ENCODE measurements at places on chromosomes 3 and 15. TPM values are rescaled to one million over a fixed set of nuclear protein-coding genes. Genes with fewer than 3 reads are reported as not detected.

DNA sequence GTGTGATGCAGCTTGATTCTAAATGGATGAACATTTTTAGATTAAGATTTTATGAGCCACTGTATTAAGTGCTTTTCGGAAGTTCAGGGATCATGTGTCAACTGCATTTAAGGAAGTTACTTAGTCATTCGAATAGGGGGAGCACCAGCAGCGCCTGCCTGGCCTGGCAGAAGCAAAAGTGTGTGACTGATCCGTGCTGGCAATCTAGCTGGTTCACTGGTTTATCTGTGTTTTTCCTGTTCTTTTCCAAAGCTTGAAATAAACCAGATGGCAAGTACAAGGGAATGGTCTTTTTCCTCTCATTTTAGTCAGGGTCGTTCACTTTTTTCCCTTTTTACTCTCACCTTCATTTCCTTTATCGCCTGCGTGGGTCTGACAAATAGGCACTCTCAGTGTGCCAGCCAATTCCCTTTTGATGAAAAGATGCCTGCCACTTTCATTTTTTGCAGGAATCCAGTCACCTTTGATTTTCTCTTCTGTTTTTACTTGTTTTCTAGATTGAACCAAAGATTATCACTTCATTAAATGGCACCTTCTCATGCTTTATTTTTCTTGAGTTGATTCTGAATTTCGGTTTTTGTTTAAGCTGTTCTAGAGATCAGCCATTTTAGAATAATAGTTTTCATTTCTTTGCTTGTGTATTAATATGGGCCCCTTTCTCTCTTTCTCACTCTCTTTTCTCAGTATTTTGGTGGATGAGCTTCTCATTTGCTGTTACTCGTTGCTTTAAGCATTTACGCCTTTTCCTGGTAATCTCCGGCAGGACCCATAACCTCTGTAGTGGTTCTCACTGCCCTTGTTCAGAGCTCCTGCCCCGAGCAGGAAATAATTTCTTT lies 2.8 kb downstream of the ABHD2 start:
- DNase-seq = peak; percentile 73

FGF7 gene
- total RNA-seq = 99.0 TPM

GRCh38 chr15:60397772-60398445 lies at the start of gene ANXA2:
Gene ANXA2, minus strand, starts transcription at chr15:60397986. Its CDS starts 11,911 bp downstream, at chr15:60386075.
- DNase-seq = peak; percentile 86

DNA sequence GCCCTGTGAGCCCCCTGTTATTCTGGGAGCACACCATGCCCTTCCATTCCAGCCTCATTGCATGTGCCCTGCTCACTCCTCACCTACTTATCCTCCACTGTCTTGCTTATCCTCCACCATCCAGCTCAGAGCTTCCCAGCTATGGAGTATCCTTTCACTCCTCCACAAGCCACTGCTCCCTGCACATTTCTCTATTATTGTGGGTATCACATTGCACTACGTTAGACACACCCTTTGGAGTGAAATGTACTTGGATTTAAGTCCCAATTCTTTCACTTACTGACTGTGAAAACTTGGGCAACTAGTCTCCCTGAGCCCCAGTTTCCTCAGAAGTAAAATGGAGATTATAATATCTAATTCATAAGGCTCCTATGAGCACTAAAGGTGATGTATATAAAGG lies 4.3 kb downstream of the MASP1 start:
- no peak for DNase-seq

SLC51B gene
- total RNA-seq = 0.37 TPM

IGF1R gene
- total RNA-seq = 46.9 TPM

DNA sequence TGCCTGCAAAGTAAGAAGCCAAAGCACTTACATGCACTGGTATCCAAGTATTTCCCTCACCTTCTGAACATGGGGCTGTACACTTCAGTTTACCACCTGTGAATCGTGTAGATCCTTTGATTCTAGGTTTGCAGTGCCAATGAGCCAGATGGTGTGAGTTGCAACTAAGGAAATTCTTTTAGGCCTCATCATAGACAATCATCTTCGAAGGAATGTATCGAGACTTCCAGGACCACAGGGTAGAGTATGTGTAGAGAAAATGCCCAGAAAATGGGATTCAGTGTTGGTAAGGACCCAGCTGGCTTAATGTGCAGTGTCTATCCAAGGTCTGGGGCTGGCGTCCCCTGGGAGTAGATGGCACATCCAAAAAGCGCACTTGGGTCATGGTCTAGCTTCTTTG lies 323.2 kb upstream of the TPM1 start:
- DNase-seq = no peak

CHRFAM7A gene
- 1.4 TPM for total RNA-seq

- no peak for DNase-seq
Measured at GRCh38 chr15:85741021-85741421, 53.7 kb downstream of the KLHL25 start.

GRCh38 chr3:168061332-168061996 lies 34.3 kb downstream of the GOLIM4 start:
- no peak for DNase-seq

TMEM207 gene
- total RNA-seq = not detected

KLHL40 gene
- total RNA-seq = not detected

DNA sequence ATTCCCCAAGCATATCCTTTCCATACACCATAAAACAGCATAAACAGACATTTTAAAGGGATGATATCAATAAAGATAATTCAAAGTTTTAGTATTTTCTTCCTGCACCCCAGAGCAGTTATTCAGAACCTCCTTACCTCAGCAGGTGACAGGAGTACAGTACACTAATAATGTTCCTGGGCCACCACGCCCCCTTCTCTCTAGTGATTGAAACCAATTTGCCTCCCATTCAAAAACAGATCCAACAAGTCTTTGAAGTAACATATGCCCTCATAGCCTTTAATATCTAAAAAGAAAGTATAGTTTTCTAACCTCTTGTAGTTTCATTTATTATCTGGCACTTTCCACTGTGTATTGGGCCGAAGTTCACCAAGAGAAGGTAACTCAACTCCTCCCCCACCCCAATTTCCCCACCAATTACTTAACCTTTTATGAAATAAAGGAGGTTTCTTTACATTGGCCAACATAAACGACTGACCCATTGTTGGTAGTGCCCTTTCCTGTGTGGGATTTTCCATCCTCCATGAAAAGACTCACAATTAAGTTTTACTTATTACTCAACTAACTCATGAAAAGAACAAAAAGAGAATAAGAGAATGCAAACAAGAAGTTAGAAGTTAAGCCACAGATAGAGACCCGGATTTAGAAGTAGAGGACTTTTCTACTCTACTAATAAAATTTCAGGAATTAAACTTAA lies 5.0 kb upstream of the ATP8B4 start:
- DNase-seq = no peak
